Hindlimb muscle (tissue), 1 donor: ENCODE measurements at places on chromosomes 7 and 10.
A peak's percentile ranks its signal among the peaks of the same experiment; 100 is the strongest.

DNA sequence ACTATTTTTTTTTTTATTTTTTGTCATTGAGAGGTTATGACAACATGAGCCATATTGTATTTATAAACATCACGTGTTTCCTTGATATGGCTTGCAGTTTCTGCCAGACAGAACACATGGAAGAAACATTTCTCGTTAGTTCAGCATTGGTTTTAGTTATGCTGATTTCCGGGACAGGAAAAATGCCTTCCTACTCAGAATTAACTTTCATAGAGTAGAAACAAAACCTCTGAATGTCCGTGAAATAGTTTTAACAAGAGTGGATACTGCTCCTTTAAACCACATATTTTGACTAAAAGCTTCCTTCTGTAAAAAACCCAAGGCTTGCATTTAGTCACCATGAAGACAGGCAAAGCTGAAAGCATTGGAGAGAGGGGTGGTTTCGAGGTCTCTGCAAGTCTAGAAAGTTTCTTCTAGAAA lies 240.4 kb downstream of the KIAA1217 start:
- peak; percentile 41 for DNase-seq

DNA sequence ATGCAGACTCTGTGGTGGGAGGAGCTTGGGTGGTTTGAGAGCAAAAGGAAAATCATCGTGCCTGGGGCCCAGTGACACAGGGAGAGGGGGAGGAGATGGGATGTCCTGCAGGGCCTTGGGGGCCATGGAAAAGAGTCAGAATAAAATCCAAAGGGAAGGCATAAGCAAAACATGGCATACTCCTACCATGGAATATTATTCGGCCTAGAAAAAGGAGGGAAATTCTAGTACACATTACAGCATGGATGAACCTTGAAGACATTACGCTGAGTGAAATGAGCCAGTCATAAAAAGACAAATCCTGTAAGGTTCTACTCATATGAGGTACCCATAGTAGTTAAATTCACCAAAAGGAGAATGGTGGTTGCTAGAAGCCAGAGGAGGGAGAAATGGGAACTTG lies 38.7 kb downstream of the STRA8 start:
- no peak for DNase-seq

- DNase-seq, result no peak
Observed at GRCh38 chr10:28713626-28714352, 36.5 kb downstream of the BAMBI start.

- no peak for DNase-seq
Observed at GRCh38 chr10:232061-232460, 96.8 kb downstream of the ZMYND11 start.

GRCh38 chr7:112014347-112014746 lies 191.9 kb downstream of the DOCK4 start:
- DNase-seq, result no peak

DNA sequence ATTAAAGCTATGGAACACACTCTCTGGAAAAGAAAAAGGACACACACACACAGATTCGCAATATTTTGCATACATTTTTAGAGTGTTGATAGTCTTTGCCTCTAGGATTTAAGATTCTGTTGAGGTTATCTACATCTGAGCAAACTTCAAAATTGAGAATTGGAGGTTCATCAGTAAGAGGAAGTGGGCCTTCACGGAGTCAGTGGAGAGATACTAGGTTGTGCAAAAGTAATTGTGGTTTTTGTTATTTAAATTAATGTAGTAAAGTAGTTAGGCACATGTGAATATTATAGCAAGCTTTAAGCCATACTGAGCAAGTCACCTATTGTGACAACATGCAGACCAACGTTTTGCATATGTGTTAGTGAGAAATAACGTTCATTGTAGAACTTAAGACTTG lies 19.8 kb upstream of the NXPH1 start:
- no peak for DNase-seq

DNA sequence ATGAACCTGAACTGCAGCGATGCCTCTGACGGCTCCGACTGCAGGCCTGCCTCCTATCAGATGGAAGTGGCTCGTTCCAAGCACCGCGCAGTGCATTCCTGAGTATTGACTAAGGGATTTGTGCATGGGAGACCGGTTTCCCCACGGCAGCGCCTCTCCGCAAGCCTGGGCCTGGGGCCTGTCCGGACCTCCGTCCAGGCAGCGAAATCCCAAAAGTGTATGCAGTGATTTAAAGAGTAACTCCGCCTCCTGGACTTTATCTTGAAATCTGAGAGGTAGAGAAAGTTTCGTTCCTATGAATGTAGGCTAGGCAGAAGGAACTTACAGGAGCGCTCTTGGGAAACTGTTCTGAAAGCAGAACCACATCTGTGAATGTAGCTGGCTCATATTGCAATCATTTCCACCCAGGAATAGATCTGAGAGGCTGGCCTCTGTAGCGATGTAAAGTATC lies 106.2 kb upstream of the CELF2 start:
- DNase-seq, result peak; percentile 81

- DNase-seq, result no peak
Observed at GRCh38 chr10:30430544-30431298, 3.3 kb upstream of the MAP3K8 start.

- peak; percentile 43 for DNase-seq
Observed at GRCh38 chr7:43905956-43906330, 453 bp downstream of the URGCP start.

- DNase-seq, result no peak
Observed at GRCh38 chr7:94980418-94981142, 73.2 kb downstream of the PPP1R9A start.

GRCh38 chr10:110843031-110843430 lies 28.7 kb upstream of the PDCD4 start:
- no peak for DNase-seq

DNA sequence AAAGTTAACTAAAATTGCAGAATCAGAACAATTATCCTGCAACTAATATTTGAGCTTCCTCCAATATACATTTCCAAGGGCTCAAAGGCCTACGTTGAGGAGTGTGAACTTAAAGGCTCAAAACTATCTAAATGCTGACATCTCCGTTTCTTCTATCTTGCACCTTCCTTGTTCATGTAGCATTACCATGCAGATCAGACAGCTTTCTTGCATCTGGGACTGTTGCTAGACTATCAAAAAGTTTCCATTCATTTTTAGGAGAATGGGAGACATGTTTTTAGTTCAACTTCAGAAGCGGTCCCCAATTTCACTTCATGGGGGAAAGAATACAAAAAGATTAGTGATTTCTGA lies 2.9 kb downstream of the ANKRD1 start:
- no peak for DNase-seq

DNA sequence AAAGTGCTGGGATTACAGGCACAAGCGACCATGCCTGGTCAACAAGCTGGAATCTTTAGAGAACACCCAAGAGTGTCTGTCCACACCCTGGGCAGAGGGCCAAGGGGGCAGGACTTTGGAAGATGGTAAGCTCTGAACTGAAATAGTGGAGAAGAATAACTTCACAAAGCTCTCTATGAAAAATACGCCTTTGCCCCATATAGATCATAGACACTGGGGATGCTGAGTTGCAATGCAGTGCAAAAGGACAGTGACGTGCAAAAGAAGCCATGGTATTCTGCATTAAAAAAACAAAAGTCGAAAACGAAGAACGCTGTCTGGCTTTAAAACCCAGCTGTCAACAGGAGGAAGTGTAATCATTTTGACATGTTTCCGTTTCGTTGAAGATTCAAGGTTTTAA lies 353.6 kb downstream of the CALN1 start:
- DNase-seq, result no peak

DNA sequence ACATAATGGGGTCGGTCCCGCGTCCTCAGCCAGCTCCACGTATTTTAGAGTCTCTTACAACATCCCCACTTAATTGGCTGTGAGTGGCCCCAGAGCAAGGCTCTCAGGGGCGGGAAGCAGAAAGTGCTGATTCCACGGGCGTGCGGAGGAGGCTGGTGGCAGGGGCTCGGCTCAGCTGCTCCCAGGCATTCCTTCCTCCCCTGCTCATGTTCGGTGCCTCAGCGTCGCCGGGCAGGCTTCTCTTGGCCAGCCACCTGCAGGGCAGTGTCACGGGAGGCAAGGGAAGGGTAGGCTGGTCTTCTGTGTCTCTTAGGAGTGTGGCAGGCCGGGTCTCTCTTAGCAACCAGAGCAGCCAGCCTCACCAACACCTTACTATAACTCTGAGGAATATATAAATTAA lies 33.8 kb downstream of the IL15RA start:
- peak; percentile 50 for DNase-seq

- peak; percentile 15 for DNase-seq
Observed at GRCh38 chr10:26890956-26891355, 30.2 kb upstream of the ABI1 start.

- peak; percentile 11 for DNase-seq
Observed at GRCh38 chr7:66629222-66630062, 761 bp downstream of the KCTD7 start.
